ENCODE measurements at places on chromosomes 5 and 9.

GRCh38 chr5:177496727-177497291 lies 595 bp downstream of the PDLIM7 start:
- DNase-seq: peak; percentile 91

DNA sequence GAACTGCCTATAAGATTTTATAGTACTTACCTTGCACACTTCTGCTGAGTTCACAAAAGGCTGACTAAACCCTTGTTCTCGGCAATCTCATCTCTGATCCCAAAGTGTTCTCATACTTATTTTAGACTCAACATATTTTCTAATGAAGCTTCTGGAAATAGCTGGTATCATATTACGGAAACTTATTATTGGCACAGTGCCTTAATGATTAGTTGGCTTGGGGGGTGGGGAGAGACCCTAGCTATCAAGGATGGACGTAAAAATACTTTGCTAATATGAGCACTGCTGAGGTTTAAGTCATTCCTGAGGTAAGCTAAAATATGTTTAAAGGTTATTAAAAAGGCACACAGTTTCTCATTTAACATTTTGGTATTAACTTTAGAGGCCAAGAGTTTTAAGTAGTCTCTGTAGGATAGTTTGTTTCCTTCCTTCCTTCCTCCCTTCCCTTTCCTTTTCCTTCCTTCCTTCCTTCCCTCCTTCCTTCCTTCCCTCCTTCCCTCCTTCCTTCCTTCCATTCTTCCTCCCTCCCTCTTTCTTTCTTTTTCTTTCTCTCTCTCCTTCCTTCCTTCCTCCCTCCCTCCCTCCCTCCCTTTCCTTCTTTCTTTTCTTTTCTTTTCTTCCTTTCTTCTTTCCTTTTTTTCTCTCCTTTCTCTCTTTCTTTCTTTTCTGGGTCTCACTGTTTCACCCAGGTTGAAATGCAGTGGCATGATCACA lies 31.5 kb downstream of the ZSWIM6 start:
- DNase-seq: no peak

DNA sequence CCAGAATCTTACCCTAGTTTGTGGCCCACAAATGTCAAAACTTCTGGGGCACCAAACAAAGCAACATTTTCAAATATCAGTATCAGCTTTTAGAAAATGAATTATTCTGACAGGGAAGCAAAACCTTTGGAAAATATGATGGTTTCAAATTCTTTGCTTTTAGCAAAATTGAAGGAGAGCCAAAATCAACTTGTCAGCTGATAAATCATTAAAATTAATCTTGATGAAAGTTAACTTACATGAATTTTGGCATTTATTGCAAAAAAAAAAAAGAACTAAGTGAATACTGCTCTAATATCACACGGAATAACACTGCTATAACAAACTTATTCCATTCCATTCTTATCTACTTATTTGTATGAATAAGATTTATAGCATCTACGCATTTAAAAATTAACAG lies 158.1 kb upstream of the TARS1 start:
- no peak for DNase-seq

- no peak for DNase-seq
Measured at GRCh38 chr5:135505973-135506372, 29.8 kb downstream of the NEUROG1 start.

DNA sequence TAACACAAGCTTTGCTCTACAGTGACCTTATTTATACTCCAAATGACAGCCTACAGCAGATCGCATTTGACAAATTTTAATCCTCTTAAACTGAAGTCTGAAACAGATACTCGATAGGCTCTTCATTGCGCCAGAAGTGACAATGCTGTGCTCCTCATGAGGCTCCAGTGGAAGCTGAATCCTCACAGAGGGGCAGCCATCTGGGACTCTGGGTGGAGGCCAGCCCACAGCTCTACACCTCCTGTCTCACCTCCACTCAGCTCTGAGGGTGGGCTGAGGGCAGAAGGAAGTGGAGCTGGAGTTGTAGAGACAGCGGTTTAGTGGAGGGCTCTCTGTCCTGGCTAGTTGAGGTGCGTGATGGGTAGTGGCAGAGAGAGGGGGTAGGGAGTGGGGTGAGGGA lies 283.3 kb upstream of the ANKRD55 start:
- DNase-seq: no peak

DNA sequence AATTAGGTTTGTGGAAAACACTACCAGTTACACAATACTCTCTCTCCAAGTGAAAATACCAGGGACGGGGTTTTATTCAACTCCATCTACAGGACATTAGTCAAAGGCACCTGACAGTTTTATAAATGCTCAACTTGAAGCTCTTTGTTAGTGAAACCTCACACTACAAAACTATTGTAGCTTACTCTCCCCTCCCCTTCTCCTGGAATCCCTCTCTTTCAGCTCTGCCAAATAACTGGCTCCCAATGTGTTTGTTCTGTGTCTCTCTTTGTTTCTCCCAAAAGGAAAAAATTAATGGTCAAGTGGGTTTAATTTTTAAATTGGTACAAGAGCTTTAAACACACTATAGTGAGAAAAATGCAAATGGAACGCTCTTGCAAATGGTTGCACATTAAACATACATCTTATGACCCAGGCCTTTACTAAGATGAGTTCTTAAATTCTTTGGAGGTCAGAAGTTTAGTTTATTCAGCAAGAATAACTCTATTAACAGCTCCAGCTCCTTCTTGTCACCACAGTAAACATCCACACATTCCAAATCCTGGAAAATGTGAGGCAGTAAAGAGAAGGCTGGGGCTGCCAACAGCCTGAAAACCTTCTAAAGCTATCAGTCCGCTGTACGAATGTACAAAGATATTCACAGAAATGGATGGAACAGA lies 48.4 kb downstream of the ZNF608 start:
- no peak for DNase-seq

DNA sequence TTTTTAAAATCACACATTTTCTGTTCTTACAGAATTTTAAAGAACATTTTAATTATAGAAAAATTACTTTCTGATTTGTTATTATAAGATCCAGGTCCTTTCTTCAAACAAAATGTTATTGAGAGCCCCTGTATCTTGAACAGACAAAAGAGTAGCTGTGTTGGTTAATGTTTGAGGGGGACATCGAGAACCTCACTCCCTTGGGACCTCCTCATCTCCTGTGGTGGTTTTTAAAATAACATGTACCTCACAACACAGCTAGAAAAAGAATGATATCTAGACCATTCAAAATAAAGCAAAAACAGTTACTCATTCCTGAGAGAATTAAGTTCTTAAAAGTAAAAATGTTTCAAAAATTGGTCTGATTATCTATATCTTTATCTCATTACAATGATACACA lies 54.7 kb downstream of the VCAN start:
- DNase-seq: no peak

DNA sequence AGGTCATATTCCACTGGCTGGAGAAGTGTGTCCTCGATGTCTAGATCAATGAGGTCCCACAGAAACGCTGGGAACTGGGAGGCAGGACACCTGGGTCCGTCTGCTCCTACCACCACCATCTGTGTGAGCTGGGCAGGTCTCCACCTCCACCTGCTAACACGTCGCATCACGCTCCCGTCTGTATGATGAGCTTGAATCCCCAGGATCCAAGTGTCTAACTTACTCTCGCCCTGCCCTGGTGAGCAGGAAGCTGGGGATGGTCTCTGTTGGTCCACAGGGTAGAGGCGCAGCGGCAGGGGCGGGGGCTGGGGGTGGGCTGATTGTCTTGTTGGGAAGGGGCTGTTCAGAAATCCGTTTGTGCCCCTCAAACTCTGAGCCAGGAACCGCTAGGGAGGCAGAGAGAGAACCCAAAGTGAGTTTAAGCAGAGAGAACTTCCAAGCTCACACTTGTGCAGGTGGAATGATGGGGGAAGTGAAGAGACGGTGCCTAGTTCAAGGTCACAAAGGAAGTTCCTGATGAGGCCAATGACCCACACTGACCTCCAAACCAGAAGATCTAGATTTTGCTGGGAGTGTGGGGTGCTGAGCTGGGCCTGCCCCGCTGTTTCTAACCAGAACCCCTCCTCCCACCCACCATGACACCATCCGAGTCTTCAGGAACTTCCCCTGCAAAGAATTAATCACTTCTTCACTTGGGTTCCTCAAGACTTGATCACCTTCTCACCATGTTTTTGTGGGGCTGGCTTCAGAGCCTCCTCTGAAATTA lies 21.1 kb downstream of the ORM2 start:
- DNase-seq: no peak

DNA sequence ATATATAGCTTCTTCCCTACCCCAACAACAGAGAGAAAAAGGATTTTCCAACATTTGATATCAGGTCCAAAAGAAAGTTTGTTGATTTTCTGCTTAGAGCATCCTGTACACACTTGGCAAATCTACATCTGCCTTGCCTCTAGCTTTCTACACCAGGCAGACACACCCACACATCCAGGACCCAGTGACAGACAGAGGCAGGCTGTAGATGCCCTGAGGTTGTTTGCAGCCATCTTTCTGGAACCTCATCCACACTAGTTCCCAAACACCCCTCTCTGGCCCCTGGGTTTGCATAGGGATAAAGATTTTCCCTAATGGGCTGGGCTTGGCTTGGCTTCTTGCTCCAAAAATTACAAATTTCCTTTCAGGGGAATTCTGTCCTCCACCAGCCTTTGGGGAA lies 138.2 kb upstream of the FST start:
- DNase-seq: no peak

- DNase-seq: no peak
Measured at GRCh38 chr9:21095561-21095960, 17.8 kb upstream of the IFNB1 start.

DNA sequence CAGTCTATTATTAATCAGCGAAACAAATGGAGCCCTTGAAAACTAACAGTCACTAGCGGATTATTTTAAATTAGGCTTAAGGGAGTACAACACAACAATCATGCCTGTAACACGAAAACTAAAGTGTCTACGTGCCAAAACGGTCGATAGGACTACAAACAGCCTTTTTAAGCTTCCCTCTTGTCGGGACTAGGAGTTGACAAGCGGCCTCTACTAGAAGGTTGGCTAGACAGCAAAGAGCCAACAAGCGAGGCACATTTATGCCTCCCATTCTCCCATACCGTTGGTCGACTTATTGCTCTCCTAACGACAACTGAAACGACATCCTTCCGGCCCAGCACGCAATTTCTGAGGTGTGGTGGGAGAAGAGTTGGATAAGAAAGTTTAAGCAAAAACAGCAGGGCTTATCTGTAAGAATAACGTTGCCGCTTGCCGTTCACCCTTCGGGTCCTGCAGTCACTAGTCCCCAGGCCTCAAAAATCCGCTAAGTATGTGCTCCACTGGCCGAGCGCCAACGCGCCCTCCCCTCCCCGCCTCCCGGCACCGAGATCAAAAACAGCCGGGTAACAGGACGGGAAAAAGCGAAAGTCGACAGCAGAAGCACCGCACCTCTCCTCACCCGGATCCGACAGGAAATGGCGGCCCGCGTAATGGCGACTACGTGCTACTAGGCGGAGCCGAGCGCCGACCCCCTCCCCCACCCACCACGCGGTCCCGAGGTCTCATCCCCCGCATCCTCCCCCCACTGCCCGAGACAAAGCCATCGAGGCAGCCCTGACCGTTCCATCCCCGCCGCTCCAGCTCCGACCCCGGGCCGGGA lies 813 bp downstream of the HNRNPK start:
- peak; percentile 65 for DNase-seq

DNA sequence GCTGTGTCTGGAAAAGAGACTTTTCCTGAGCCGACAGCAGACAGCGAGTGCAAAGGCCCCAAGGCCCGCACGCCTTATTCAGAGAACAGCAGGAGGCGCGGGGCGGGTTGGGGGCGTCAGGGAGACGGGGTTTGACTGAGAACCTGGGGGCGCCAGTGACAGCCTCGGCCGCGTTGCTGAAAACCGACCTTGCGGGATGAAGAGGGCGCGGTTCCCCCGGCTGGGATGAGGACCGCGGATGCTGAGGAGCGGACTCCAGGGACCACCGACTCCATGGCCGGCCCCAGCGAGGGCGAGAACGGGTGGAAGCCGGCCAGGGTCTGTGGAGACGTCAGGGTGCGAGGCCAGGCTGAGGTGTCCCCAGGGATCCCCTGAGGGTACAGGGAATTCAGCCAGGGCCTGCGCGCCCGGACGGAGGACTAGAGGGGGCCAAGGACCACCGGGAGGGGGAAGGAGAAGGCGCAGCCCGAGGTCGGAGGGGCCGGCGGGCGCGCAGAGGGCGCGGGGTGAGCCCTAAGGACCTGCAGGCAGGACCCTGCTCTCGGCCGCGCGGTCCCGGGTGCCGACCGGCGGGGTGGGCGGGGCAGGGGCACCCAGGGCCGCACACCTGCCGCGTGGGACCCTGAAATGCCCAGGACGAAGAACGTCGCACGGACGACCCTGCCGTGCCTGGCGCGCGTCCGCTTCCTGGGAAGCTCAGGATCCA lies 837 bp upstream of the AHRR start:
- no peak for DNase-seq

DNA sequence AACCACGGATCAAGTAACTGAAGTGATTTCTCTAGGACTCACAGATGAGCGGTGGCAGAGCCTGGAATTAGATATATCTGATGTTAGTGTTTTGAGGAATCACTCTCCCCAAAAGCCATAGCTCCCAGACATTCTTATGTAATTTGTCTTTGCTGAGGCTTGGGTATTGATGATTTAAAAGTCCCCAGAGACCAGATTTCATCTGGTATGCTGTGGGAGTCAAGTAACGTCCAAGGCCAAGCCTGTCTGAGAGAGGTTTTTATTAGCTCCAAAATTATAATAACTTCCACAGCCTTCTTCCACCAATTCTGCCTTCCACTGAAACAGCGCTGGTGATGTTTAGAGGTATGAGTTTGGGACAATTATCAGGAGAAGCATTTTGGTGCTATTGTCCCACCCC lies 21.3 kb upstream of the KCNIP1 start:
- no peak for DNase-seq

- no peak for DNase-seq
Measured at GRCh38 chr5:79508354-79508753, 5.6 kb downstream of the HOMER1 start.

DNA sequence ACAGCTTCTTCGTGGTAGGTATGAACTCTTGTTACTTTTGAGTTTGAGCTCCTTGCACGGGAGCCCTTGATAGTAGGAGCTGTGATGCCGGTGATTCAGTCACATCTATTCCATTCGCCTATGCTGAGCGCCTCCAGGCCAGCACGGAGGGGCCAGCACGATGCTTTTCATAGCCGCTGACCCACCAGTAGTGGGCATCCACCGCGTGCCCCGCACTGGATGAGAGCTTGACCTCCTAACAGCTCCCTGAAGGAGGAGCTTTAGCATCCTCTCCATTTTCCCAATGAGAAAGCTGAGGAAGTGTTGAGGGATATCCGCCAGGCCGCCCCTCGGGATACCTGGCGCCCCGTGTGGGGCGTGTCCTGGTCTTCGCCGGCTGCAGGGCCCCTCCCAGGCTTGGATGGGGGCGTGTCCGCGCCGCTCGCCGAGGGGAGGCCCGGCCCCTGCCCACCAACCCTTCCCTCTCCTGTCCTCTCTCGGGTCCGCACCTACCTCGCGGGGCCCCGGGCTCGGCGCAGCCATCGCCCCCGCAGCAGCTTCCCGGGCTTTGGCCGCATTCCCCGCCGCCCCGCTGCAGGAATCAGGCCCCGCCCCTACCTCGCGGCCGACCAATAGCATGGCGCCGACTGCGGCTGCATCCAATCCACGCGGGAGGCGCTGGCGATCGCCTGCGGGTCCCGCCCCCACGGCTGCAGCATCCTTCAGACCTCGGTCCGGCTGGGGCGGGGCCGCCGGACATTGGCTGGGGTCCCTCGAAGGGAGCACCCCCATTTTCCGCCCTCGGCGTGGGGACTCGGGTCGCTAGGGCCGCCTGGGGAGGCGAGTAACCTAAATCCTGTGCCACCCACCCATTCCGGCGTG lies at the start of gene PIP5KL1:
Gene PIP5KL1 (minus strand): TSS at position 547 of the 861 bp plus-strand sequence. CDS start 25 bp downstream, at position 522.
- peak; percentile 88 for DNase-seq

All from SK-N-DZ (cell line).